ENCODE measurements at places on chromosomes 7 and 10.

DNA sequence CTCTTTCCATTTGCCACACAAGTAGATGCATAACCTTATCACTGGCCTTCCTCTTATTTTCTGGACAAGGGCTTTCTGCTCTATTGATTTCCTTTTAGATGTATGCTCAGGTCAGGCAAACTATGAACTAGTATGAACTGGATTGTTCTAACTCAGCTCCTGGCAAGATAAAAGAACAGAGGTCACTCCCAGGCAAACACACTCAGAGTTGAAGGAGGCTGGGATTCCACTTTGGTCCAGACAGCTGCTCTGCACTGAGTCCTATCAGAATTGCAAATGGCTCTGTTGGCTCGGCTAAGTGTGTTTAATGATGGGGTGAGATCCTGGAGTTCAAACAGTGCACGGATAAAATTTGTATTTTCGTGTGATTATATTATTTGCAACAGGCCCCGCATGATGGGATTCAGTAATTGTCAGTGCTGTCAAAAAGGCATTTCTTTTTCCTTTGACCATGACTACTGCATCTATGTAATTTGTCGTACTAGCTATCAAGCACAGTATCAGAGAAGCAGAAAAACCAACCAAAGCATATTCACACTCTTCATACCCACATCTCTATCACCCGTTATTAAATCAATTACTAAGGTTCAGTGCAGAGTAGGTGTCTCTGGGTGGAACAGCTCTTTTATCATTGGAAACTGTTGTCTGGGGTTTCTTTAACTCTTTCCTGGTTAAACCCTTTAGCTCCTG lies 288.1 kb upstream of the PRKCQ start:
- DNase-seq = no peak

- no peak for DNase-seq
These were observed 13.2 kb downstream of the CALML5 start for GRCh38 chr10:5485948-5486852.

- no peak for DNase-seq
These were observed 290.3 kb downstream of the CDK14 start for GRCh38 chr7:90886416-90886815.

DNA sequence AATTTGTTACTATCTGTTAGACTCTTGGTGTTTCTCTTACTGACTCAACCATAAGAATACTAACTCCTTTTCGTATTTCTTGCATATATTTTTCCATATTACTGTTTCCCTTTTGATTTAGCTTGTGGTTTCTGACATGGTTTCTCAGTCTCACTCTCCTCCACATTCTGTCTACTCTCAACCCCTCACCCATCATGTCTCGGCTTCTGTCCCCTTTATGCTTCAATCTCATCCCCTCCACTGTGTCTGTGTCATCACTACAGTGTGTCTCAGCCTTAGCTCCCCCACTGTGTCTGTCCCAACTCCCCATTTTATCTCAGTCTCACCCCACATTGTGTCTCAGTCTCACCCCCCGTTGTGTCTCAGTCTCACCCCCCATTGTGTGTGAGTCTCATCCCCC lies 126.9 kb downstream of the VIPR2 start:
- DNase-seq = no peak
